ENCODE measurements at places on chromosomes 7 and 10. TPM values are rescaled to one million over a fixed set of nuclear protein-coding genes. Genes with fewer than 3 reads are reported as not detected.

RET gene
- 1.1 TPM for polyA plus RNA-seq

- H3K4me3 ChIP-seq: no peak overlapping the region
- DNase-seq: no peak
- no peaks in the 10 kb centered on the region for H3K27me3 ChIP-seq
- no peak overlapping the region for H3K27ac ChIP-seq
- no peaks in the 10 kb centered on the region for H3K4me1 ChIP-seq
These were observed 164.8 kb downstream of the ZNF438 start for GRCh38 chr10:30866896-30867295.

DNA sequence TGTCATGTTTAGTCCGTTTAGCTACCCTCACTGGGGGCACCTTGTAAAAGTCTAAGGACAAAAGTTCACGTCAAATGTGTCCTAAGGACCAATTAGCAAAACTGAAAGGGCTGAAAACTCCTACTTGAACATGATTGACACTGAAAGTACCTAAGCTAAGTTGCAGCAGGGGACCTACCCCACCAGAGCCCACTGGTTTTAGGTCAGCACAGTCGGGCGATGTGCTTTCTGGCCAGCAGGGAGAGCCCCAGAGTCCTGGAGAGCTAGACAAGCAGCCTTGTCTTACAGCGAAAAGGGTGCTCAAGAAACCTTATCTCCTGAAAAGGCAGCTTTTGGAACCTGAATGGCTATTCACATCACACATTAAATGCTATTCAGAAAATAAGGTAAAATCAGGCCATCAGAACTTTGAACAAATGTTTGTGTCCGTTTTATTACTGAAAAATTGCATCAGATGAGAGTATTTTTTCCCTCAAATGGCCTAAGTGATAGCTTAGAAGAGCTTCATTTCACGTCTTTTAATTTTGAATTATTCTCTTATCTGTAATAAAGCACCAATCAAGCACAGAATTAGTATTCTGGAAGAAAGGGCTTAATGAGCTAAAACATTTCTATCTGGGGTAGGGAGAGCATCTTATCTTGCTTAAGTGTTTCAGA, 52.2 kb upstream of the MKI67 start:
- no peak for DNase-seq
- no peak overlapping the region for H3K27ac ChIP-seq
- no peaks in the 10 kb centered on the region for H3K36me3 ChIP-seq
- no peak overlapping the region for H3K4me3 ChIP-seq

SEMA3C gene
- 0.80 TPM for polyA plus RNA-seq

PNPLA8 gene
- polyA plus RNA-seq: 11.1 TPM

ANKRD30A gene
- polyA plus RNA-seq: not detected

- DNase-seq: no peak
- H3K27ac ChIP-seq: no peak overlapping the region
- H3K4me3 ChIP-seq: peak overlapping the region; percentile 40
- H3K4me1 ChIP-seq: no peaks in the 10 kb centered on the region
- no peaks in the 10 kb centered on the region for H3K36me3 ChIP-seq
These were observed 1.3 kb downstream of the TFPI2 start for GRCh38 chr7:93889261-93889660.
